ENCODE measurements at places on chromosomes 4 and X.

DNA sequence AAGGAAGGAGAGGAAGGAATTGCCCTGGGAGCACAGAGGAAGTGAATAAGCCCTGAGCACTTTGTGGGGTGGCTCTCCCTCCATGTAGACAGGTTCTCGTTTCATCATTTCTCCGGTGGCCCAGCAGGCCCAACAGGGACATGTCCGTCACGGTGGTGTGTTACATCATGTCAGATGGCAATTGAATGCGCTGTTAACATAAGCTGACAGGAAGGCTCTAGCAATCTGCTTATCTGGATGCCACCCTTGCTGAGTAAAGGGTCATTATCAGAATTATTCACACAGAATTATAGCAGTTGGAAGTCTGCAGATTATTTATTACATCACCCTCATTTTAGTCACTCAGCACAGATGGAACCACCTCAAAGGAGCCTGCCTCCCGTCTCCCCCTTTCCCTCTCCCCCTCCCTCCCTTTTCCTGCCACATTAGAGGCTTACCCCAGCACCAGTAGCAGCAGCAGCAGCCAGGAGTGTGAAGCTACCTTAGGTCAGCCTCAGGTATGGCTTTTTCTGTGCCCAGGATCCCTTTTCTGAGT lies 124.3 kb upstream of the TRIM2 start:
- no peak for DNase-seq

DNA sequence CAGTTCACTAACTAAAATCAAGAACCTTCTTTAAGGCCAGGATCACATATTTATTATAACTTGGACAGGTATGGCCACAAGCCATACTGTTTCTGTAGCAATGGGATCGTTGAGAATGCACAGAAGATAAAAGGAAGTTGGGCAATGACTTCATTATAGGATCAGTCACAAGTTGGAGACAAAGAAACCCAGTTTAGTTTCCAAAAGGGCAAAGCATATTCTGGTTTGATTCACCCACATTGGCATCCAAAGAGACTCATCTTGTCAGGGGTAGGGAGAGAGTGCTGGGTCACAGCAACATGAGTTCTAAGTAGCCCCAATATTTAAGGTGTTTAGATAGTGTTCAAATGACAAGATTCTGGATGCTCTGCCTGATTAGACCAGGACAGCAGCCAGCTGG lies 317.1 kb upstream of the GALNT7 start:
- DNase-seq = no peak

GRCh38 chrX:47321823-47322371 lies 48.5 kb upstream of the ZNF157 start:
- DNase-seq = peak; percentile 92

DNA sequence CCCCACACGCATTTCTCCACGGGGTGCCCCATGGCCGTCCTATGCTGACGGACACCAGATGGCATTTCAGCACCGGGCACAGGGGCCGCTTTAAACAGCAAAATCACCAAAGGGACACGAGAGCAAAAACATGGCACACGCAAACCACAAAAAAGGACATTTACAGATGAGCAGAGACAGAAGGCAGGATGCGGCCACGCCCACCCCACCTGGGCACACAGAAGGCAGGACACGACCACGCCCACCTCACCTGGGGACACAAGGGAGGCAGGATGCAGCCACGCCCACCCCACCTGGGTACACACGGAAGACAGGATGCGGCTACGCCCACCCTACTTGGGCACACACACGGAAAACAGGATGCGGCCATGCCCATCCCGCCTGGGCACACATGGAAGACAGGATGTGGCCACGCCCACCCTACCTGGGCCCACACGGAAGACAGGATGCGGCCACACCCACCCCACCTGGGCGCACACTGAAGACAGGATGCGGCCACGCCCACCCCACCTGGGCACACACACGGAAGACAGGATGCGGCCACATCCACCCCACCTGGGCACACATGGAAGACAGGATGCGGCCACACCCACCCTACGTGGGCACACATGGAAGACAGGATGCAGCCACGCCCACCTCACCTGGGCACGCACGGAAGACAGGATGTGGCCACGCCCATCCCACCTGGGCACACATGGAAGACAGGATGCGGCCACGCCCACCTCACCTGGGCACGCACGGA lies 69.1 kb downstream of the FAM53A start:
- no peak for DNase-seq

- DNase-seq = no peak
Measured at GRCh38 chr4:154602404-154603020, 9.9 kb downstream of the FGG start.

DNA sequence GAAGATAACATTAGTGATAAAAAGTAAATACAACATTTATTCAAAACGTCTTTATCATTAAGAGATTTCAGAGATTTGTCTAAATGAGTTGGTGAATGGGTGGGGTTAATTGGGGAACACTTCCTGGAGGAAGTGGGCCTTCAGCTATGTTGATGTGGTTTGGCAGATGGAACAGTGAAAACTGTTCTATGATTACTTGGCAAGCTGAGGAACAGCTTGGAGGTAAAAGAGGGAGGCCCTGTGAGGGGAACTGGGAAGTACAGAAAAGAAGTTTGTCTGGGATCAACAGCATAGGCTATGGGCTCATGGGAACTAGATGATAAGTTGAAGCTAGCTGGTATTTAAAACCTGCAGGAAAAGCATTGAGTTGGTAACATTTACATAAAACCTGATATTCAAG lies 26.0 kb downstream of the OCRL start:
- no peak for DNase-seq

DNA sequence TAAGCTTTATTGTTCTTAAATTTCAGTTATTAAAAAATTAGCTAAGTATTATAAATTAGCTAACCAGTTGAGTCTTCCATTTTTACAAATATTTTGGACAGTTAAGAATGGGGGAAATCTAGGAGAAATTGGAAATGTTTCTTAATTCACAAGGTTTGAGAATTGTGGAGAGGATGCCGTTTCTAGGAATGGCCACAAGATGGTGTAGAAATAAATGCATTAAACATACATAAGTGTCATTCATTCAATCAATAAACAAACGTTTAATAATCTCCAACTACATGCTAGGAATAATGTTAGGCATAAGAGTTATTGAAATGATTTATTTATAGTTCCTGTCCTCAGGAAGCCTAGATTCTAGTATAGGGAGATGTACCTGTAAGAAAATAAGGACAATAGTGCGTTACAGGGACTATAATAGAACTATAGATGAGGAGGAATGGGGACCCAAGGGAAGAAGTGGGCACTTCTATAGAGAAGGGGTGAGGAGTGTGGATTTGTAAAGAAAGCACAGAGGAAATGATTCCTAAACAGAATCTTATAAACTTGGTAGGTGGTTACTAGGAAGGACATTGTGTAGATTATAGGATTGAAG lies 195.7 kb upstream of the ANK2 start:
- no peak for DNase-seq
